Activated CD8-positive, alpha-beta T cell treated with anti-CD3 and anti-CD28 coated beads, Interleukin-2, amount 10 ng/mL, durations not matched to agents 7 days and 5 days (primary cell): ENCODE measurements at places on chromosomes 4 and X. TPM values are rescaled to one million over a fixed set of nuclear protein-coding genes. Genes with fewer than 3 reads are reported as not detected.
A peak's percentile ranks its signal among the peaks of the same experiment; 100 is the strongest.

The FGF16 gene
- not detected for total RNA-seq

The FAM184B gene
- not detected for total RNA-seq

The ZCCHC18 gene
- total RNA-seq, result 3.8 TPM

GRCh38 chr4:6913350-6913905 is 3.8 kb downstream of the TBC1D14 start:
- DNase-seq, result no peak

- no peak for DNase-seq
Measured at GRCh38 chr4:143241892-143242291, 57.2 kb downstream of the USP38 start.

GRCh38 chr4:65670331-65671031 is at the start of gene EPHA5:
EPHA5 (minus strand) TSS chr4:65670489; CDS start chr4:65669742, 747 bp downstream.
- DNase-seq, result peak; percentile 21

The ADAD1 gene
- not detected for total RNA-seq
